ENCODE measurements at places on chromosomes 1 and 21.

GRCh38 chr1:213003256-213003655, 12.4 kb downstream of the ANGEL2 start:
- DNase-seq: no peak

GRCh38 chr1:179021873-179022272, 3.8 kb upstream of the FAM20B start:
- DNase-seq: no peak

GRCh38 chr21:32192291-32193097, 86.4 kb downstream of the MIS18A start:
- DNase-seq: no peak

- DNase-seq: no peak
Measured at GRCh38 chr1:25134801-25135461, 97.4 kb downstream of the SYF2 start.

DNA sequence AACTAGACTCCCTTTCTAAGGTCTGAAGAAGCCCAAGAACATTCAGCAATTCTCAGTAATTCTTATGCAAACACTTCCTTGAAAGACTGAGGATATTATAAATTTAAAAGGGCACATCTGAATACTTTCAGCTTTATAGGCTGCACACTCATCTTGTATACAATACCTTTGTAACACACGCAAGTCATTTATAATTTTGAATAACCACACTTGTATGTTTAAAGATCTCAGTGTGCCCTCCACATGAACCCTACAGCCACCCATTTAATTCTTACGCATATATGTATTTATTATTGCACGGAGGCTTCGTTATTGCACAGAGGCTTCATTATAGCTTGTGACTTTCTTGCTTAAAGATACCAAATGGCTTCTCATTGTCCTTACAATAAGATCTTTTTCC, 1.2 kb upstream of the KRTAP27-1 start:
- DNase-seq: no peak

- DNase-seq: no peak
Measured at GRCh38 chr1:5108740-5109139, 454.3 kb downstream of the AJAP1 start.

- no peak for DNase-seq
Measured at GRCh38 chr1:205504311-205505075, at the start of gene CDK18. CDK18 (plus strand) TSS chr1:205504669; CDS start chr1:205523168, 18,499 bp downstream.

- no peak for DNase-seq
Measured at GRCh38 chr1:235976490-235976889, 88.4 kb downstream of the NID1 start.

DNA sequence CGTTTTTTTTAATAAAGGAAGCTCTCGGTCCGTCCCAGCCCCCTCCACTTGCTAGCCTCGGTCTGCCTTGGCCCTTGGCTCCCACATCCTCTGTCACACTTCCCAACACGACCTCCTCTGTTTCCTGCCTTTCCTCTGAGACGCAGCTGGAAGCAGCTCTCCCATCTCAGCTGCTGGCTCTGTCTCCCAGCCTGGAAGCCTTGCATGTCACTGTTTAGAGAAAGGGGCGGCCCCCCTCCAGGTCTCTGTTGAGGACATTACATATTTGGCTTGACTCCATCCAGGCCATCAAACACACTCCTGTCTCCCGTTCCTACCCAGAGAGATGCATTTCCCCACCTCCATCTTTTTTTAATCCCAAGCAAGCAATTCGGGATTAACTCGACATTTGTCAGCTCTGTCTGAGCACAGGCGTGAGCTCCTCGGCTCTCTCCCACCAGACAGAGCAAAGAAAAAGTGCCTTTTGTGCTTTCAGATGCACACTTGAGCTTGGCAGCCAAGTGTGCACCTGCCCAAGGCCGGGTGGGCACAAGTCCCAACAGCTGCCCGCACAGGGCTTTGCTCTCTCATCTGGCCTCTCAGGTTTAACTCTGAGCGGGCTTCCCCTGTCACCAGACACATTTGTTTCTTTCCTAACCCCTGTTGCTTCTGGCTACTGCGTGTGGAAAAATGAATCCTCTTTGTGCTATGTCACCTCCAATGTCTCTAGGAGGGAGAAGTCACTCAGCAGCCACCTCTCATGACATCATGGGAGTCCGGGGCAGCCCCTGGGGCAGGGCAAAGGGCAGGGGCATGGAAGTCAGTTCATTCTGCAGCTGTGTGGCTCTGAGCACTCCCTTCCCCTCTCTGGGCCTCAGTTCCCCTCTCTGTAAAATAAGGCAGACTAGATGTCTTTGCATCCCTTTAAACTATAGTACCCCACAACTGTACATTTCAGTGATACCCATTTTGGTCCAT, 108.3 kb downstream of the KCND3 start:
- no peak for DNase-seq

- peak; percentile 21 for DNase-seq
Measured at GRCh38 chr1:145997016-145997717, 788 bp upstream of the TXNIP start.

DNA sequence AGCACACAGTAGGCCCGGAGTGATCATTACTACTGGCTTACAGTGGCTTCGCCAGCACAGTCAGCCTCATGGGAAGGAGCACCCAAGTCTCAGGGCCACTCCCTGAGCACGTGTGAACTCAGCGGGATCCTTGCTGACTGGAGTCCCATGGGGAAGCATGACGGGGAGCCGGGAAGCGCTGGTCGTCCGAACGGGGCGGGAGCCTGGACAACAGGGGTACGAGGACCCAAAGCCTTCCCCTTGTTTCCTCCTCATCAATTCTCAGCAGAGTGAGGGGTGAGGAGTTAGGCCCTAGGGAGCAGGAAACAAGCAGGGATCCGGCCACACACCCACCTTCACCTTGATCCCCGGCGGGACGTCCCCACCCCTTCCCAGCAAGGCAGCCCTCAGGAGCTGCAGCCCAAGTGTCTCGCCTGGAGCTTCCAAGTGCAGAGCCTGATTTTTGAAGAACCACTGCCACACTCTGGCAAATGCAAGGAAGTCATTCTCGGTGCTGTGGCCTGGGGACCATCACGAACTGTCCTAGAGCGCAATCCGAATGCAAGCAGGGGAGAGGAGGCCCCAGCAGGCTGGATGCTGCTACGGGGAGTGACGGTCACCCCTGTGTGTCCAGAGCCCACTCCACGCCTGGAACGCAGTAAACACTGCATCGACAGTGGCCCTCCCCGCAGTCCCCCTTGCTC, 35.5 kb downstream of the TOMM20 start:
- no peak for DNase-seq

- DNase-seq: no peak
Measured at GRCh38 chr1:7613851-7614205, 157.3 kb upstream of the VAMP3 start.

GRCh38 chr1:161044535-161044907, 1.3 kb downstream of the USF1 start:
- DNase-seq: no peak

- no peak for DNase-seq
Measured at GRCh38 chr1:210257698-210258529, 25.3 kb downstream of the SERTAD4 start.

- DNase-seq: no peak
Measured at GRCh38 chr1:7278827-7279765, 492.0 kb upstream of the VAMP3 start.

GRCh38 chr1:7232441-7233236, 447.4 kb downstream of the CAMTA1 start:
- DNase-seq: no peak

DNA sequence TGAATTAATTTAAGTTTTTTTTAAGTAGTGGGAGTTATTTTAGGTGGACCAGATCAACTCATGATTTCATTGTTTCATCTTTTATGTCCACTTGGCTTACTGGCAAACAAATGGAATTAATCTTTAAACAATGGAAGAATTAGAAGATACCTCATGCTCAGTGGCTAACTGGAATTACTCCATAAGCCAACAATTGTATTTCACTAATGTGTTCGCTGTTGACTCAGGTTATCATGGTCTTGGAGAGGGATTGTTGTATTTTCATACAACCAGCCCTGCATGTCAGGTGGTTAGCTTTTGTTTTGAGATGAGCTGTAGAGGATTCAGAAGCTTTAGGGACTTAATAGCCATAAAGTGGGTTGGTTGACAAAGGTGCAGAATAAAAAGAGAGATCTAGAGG, 57.2 kb upstream of the HMCN1 start:
- no peak for DNase-seq

- DNase-seq: peak; percentile 72
Measured at GRCh38 chr1:156488566-156489165, 11.9 kb downstream of the MEF2D start.

- no peak for DNase-seq
Measured at GRCh38 chr1:109247401-109248365, 1.7 kb upstream of the CELSR2 start.

- no peak for DNase-seq
Measured at GRCh38 chr21:37364722-37365121, 1.9 kb upstream of the DYRK1A start.

DNA sequence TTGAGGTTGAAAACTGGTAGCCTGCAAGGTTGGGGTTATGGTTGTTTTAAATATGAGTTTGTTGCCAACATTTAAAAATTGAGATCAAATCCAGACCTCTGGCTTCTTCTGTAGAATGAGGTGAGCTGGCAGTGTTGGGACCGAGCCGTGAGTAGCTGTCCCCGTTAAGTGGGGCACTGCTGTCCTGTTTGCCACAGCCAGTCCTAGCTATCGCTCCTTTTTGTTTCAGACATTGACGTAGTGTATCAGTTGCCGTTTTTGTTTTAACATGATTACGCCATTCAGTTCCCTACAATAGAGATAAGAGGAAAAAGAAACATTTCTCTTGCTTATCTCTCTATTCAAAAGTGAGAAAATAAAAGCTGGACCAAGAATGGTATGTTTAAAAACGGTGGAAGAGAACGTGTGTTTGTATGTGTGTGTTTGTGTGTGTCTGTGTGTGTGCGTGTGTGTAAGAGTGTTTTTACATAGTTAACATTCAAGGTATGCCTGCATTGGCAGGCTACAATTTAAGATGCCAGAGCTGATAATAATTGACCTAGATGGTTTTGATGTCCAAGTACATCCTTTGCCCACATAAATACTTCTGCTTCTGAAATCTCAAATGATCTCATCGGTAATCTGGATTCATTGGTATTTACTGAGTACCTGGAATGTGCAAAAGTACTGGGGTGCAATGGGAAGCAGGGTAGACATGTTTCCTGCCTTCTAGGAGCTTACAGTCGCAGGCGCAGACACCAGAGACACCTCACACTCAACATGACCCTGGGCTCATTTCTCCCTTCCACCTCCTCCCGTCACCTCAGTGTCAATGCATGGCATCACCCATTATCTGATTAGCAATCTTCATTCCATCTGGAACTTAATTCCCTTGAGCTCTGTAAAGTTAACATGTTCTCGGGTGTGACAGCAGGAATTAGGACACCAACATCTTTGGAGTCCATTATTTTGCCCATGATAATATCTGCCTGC, 65.8 kb downstream of the HUNK start:
- DNase-seq: no peak

DNA sequence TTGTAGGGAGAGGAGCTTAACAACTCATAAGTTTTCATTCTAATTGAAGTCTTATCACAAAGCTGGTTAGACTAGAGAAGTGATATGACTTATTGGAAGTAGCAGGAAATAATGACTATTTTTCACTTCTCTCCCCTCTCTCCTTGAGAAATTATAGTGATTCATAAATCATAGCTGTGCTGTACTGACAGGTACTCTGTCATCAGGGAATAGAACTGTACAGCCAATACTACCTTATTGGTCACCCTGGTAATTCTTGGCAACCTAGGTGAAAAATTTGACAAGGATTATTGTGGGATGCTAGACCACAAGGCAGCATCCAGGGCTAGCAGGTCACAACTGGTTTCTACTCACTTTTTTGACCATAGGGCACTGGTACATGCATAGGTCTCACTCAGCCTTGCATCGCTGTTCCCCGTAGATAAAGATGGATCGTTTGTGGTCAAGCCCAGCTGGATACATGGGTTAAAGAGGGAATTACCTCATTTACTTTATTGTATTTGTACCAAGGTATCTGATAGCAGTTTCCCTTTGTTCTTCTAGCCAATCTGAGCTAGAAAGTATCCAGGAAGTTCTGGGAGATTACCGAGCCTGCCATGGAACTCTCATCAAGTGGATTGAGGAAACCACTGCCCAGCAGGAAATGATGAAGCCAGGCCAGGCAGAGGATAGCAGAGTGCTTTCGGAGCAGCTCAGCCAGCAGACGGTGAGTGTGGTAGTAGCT, 113.6 kb downstream of the MACF1 start:
- DNase-seq: no peak

DNA sequence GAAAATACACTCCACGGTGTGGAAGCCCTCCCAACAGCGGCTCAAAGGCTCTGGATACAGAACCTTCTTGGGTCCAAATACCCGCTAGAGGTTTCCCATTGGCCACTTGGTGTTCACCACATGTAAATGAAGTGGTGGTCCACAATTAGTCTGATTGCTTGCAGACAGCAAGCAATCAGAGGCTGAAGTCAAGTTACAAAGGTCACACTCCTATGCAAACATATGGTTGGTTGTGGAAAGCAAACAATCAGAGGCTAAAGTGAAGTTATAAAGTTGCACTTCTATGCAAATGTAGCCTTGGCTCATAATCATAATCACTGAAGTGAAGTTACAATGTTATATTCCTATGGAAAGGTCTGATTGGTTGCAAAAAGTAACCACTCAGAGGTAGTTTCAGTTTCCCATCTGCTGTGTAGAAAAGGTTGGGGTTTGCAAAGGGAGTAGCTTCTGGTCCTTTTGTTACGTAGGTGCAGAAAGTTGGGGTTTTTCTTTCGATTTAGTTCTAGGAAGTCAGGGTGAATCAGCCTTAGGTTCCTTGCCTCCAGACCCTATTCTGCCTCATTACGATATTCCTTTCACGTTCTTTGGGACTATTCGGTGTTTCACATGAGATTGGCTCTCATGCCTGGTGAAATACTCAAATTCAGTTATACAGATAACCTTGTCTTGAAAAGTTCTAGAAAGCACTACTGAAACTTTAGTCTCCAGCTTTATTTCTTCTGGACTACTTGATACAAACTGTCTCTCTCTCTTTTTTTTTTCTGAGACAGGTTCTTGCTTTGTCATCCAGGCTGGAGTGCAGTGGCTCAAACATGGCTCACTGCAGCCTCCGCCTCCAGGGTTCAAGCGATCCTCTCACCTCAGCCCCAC, 36.7 kb upstream of the MTF2 start:
- DNase-seq: peak; percentile 10

DNA sequence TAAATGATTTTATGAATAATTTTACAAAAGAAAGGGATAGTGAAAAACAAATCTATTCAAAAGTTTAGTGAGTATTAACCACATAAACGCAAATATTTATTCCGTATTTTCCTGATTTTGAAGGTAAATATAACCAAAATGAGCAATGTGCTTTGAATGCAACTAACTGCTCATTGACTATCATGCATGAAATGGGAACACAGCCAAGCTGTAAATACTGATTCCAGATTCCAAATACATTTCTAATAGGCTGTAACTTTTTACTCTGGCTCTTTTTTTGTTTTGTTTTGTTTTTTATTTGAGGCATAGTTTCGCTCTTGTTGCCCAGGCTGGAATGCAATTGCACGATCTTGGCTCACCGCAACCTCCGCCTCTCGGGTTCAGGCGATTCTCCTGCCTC, 41.8 kb downstream of the SELENOF start:
- no peak for DNase-seq

- no peak for DNase-seq
Measured at GRCh38 chr1:112527266-112528010, 18.7 kb downstream of the WNT2B start.

GRCh38 chr21:38256599-38257302, at the start of gene KCNJ15:
KCNJ15 (plus strand) TSS chr21:38256991; CDS start chr21:38299262, 42,271 bp downstream.
- no peak for DNase-seq
